ENCODE measurements at places on chromosomes 5 and 9.

DNA sequence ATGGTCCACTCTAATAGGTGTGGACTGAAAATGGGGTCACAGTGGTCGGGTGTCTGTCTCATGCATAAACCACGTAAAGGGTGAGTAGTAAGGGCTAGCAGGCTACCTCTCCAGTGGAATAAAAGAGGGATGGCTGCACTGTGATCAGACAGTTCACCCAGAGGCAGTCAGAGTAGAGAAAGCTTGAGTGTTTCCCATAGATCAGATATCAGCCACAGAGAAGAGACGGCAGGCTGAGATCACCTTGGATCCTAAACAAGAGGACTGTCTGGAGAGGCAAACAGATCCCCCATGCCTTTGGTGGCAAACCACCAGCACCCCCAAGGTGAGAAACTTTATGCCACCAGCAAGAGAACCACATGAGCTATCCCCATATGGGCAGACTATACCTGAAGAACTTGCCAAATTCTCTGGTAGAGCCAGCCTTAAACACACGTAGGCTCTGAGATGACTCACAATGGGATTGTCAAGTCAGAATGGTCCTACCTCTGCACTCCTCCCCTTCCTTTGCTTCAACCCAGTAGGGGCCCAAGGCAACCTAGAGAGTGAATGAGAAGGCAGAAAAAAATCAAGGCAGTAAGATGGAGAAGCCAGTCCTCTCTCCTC, 205.2 kb upstream of the MAP3K1 start:
- no peak for DNase-seq

- DNase-seq, result no peak
Measured at GRCh38 chr5:133200256-133200655, 148.4 kb downstream of the HSPA4 start.

DNA sequence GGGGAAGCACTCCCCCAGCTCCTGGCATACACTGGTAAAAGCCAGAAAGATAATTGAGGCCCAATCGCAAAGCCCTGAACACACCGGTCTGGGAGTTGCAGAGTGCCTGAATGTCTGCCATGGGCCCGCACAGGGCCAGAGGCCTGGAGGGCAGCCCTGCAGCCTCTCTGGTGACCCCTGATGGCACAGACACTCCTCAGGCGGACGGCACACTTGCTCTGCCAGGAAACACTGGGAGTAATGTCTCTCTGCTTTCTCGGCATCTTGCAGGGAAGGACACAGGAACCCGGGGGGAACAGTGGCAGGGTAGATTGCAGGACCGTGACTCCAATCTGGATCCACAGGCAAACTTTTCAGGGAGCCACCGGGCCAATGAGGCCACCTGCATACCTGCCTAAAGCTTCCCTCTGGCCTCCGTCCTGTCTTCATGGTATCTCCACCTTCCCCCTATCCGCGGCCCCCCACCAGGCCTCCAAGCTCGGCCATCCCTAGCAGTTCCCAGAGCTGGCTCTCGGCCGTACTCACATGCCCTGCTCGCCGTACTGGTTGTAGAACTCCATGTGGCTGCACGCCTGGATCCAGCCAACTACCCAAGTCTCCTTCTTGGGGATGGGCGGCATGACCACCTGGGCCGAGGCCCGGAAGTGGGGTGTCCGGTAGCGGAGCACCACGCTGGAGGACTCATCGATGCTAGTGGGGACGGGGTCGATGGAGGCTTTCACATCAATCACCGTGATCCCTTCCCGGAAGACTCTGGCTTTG, 797 bp downstream of the FAM78A start:
- DNase-seq, result peak; percentile 40

DNA sequence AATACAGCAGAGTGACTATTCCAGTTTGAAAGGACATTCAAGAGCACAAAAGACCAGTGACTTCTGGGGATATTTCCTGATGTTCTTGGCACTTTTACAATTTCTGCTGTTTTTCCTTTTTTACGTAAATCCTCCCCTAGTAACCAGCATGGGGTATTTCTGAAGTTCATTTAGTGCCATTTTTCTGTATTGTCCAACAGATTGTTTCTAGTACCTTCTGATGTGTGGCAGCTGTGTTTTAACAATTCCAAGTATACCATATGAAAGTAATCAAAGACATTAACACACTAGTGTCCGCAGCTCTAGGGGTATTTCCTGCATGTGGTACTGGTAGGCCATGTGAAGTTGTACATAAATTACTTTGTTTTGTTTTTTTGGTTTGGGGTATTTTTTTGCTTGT, 53.0 kb upstream of the SMARCA2 start:
- DNase-seq, result no peak

GRCh38 chr5:149072376-149072775, 9.5 kb upstream of the SH3TC2 start:
- DNase-seq, result no peak

DNA sequence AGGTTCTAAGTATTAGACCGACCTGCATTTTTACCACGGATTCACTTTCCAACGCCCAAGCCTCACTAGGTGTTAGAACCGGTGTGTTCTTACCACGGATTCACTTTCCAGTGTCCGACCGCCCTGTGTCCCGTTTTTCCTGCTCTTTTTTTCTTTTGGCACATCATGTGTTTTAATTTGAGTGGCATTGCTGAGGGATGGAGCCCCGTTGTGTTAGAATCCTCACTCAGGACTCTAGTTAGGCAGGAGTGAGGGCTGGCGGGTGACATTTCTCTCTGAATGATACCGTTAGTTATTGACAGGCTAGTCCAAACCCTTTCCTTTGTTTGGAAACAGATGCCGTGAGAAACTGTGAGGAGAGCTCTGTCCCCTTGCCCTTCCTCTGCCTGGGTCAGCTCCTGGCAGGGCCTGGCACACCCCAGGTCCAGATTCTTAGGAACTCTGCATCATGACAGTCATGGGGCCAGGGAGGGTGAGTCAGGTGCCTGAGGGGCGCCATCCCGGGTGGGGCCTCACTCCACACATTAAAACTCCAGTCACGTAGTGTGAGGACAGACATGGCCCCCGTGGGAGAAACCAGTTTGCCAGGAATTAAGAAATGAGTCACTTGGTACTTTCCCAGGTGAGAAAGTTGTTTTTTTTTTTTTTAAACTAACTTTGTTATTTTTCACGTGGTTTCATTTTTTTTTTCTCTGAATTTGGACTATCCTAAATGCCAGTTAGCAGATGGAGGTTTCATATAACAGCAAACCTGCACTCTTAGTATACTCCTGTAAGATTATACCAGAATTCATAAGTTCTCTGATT, 15.8 kb downstream of the EXOC3 start:
- DNase-seq, result no peak

DNA sequence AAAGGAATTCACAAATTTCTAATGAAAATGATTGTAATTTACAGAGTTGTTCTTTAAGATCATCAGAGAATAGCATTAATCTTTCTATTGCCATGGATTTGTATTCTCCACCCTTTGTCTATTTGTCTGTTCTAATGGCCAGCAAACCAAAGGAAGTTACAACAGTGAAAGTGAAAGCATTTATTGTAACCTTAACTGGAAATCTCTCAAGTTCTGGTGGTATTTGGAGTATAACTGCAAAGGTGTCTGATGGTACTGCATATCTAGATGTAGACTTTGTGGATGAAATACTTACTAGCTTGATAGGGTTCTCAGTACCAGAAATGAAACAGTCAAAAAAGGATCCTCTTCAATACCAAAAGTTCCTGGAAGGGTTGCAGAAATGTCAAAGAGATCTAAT, 21.7 kb downstream of the RMI1 start:
- DNase-seq, result no peak

- no peak for DNase-seq
Measured at GRCh38 chr9:132412089-132412488, 2.1 kb downstream of the CFAP77 start.

GRCh38 chr5:14078716-14079115, 64.4 kb upstream of the TRIO start:
- no peak for DNase-seq

DNA sequence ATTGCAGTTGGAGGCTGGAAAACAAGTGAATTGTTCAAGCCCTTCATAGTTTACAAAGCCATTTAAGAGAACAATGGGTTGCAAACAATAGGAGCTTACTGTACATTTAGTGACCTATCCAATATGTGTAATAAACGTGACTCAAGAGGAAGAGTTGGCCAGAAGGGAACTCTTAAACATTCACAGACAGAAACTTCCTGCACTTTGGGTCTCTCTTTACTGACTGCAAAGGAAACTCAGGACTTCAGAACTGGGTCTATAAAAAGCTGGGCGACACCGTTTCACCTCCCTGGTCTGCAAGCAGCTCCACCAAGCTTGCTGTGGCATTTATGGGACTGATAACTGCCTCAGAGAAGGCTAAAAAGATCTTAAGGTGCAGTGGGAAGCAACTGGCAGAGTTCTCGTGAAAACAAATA, 48.7 kb upstream of the SPATA31D4 start:
- DNase-seq, result no peak

- no peak for DNase-seq
Measured at GRCh38 chr9:93569621-93570174, 6.7 kb upstream of the PHF2 start.

GRCh38 chr5:168944004-168944403, 356.9 kb downstream of the SLIT3 start:
- DNase-seq, result no peak

- no peak for DNase-seq
Measured at GRCh38 chr9:122397749-122398148, 26.9 kb downstream of the PTGS1 start.

DNA sequence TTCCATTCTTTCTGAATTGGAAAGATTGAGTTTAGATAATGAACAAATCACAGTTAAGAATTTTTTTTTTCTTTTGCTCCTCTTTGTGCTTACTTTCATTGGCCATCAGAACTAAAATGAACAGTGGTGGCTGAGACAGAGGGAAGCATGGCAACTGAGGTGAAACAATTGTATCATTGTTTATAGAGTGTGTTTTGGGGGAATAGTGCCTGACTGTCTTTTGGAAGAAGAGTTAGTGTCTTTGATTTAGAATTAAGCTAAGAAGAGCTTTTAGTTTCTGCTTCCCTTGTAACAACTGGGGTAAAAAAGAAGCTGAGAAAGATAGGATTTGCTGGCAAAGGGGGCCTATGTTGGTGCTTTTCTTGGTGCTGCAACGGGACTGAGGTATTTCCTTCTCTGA, 24.0 kb downstream of the HSD17B4 start:
- DNase-seq, result no peak

GRCh38 chr5:158468444-158468843, 609.5 kb upstream of the CLINT1 start:
- no peak for DNase-seq

DNA sequence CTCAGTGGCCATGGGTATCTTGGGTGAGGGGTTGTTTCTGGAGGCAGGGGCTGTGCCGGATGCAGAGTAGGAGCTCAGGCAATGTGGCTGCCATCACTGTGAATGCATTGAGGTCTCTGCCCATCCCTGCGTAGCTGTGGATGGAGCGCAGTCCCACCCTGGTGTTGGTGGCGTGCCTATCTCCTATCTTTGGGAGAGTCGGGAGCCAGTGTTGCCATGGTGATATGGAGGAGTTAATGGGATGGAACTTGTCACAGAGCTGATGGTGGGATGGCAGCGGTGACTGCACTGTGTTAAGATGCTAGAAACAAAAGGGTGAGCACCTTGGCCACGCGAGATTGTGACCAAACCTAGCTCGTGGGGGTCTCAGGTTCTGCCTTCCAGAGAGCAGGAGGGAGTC, 197.3 kb downstream of the MELK start:
- DNase-seq, result no peak

DNA sequence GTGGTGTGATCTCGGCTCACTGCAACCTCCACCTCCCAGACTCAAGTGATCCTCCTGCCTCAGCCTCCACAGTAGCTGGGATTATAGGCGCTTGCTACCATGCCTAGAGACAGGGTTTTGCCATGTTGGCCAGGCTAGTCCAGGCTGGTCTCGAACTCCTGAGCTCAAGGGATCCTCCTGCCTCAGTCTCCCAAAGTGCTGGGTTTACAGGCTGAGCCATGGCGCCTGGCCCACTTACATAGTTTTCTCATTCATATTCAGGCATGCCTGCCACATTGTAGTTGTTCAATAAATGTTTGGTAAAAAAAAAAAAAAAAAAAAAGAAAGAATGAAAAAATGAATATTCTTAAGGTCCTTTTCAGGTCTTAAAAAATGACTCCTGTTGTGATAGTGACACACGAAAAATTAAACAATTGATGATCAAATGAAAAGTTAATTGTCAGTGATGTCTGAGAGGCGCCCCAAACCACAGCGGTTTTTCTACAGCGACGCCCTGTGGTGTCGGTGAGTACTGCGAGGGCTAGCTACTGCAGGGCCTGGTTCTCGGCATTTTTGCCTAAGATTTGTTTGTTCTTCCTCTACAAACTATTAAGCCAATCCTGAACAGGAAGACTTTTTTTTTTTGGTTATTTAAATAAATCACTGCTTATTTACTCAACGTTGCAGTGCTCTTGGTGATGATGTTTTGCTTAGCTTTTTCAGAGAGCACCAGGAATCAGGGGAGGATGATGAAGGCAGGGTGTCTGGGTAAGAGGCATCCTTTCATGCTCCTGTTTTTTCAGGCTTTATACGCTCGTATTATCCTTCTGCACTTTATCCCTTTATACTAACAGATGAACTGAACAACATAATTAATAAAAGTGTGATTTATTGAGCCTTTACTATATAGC, 67.0 kb upstream of the DPYSL3 start:
- DNase-seq, result peak; percentile 11

DNA sequence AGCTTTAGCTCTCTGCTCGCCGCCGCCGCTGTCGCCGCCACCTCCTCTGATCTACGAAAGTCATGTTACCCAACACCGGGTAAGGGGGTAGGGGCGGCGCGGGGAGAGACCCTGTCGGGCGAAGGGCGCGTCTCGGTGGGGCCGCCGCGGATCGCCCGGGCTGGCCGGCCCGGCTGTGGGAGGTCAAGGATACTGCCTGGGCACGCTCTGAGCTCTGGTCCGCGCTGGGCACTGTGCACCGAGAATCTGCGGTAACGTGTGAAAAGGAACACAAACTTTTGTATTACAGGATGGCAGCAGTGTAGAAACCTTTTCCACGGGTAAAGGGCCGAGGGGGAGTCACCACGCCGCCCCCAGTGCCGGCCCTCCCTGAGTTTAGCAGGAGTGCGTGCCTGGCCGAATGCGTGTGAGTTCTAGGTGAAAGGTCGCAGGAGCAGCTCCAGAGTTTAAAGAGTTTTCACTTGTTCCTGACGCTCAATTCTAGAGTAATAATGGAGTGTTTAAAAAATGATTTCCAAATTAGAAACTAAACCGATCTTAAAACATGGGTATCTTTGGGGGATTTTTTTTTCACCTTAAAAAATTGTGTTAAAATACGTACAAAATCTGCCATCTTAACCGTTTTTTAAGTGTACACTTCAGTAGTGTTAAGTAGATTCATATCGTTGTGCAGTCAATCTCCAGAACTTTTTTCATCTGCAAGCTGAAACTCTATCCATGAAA, at the start of gene HSDL2:
Gene HSDL2, plus strand, starts transcription at position 7 of the 723 bp plus-strand sequence. Its CDS starts 56 bp downstream, at position 63.
- DNase-seq, result no peak

DNA sequence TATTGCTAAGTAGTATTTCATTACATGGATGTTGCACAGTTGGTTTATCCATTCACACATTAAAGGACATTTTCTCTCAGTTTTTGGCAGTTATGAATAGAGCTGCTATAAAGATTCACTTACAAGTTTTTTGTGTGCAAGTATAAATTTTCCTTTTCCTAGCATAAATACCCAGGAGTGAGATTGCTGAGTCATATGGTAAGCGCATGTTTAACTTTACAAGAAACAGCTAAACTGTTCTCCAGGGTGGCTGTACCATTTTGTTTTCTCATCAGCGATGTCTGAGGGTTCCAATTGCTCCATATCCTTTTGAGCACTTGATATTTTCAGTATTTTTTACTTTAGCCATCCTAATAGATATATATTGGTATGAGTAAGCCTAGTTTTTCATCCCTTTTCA, 16.4 kb upstream of the ABCA1 start:
- DNase-seq, result no peak

GRCh38 chr9:37554318-37554717, 21.9 kb downstream of the FBXO10 start:
- no peak for DNase-seq
